GDM1 (cell line): ENCODE measurements at places on chromosomes 16 and 17.

DNA sequence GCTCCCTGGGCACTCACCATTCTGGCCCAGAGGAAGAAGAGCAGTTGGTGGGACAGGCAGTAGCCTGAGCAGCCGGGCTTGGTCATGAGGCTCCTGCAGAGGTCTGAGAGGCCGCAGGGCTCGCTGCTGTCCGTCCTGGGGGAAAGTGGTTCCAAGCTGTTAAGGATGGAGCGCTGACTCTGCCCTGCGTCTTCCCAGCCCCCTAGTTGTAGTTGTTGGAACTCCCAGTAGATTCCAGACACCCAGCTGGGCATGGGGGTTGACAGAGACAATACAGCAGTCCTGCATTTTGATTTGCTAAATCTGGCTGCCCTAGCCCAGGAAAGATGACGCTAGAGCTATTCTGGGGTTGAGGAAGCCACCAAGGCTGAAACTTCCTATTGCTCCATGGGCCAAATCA, 7.3 kb downstream of the C16orf89 start:
- no peak for DNase-seq

GRCh38 chr16:52548261-52549010, 1.5 kb upstream of the TOX3 start:
- no peak for DNase-seq

DNA sequence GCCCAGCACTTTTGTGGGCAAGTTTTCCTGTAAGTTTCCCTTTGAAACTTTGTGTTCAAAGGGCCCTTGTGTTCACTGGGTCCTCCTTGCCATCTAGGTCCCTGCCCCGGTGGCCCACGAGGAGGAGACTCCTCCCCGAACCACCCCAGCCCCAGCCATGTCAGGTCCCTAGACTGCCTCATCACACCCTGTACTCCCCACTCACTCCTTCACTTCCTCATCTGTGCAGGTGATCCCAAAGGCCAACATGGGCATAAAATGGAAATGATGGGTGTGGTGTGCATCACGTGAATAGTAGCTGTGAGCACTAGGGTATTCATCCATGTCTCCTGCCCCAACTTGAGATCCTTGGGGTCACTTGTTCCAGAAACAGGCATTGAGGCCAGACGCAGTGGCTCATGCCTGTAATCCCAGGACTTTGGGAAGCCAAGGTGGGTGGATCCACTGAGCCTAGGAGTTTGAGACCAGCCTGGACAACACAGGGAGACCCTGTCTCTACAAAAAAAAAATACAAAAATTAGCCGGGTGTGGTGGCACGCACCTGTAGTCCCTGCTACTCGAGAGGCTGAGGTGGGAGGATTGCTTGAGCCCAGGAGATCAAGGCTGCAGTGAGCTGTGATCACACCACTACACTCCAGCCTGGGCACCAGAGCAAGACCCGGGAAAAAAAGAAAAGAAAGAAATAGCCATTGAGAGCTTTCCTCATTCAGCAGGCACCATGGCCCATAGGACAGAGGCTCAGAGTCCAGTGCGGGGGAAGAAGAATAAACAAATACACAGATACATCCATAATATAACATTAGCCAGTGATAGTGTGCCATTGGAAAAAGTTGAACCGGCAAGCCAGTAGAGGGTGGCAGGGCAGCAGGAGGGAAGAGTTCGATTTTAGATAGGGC, 74.5 kb downstream of the KATNIP start:
- no peak for DNase-seq

GRCh38 chr17:63262751-63263476, 183.2 kb downstream of the CYB561 start:
- DNase-seq = no peak

DNA sequence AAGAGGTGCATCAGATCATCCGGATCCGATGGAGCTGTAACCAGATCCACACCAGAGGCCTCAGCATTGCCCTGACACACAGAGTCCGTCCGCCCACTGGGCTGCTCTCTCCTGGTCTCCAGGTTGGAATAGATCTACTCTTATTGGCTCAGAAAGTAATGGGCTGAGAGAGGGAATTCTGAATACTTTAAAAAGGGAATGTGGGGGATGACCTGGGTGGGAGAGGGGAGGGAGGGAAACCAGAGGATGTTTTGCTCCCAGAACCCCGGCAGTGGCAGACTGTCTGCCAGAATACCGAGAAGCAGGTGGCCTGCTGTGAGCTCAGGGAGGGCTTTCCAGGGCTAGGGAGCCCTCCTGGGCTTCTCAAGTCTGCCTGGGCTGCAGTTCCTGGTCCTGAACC, 126.5 kb downstream of the ENGASE start:
- DNase-seq = no peak

DNA sequence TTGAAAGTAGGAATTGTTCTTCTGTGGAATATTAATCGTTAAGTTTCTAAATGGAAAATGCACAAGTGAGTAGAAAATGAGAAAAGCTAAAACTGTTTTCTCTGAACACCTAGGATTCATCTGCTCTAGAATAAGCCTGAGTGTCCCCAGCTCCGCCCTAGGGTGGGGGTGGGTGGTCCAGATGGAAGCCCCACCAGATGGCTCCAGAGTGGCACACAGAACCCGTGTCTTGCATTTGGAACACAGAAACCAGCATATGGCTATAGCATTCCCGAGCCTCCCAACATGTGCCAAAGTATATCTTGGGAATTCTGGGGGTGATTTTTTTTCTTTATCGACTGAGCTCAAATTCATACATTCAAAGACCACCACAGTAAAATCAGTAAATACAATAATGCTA, 517.7 kb upstream of the PSMD7 start:
- no peak for DNase-seq

GRCh38 chr16:61791464-61791863, 244.8 kb downstream of the CDH8 start:
- DNase-seq = no peak

GRCh38 chr16:84751241-84751640, 51.4 kb downstream of the USP10 start:
- DNase-seq = no peak

- no peak for DNase-seq
Observed at GRCh38 chr16:80938879-80939260, 67.8 kb downstream of the CMC2 start.

- DNase-seq = no peak
Observed at GRCh38 chr17:30334421-30334820, 564 bp upstream of the TMIGD1 start.

DNA sequence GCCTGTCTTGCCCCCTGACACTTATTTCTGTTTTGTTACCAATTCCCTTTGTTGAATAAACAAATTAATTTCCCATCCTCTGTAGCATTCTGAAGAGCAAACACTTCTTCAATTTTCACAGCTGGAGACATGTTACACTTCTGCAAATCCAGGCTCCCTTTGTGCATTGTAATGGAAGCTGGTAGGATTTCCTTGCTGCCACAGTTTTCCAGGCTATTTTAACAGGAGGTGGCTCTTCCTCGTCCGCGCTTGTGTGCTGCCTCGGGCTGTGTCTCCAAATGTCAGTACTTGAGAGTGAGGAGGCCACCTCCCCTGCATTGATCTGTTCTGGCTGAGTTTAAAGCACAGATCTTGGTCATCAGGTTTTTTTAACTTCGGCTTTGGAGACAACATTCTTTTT, 40.0 kb downstream of the SOST start:
- DNase-seq = no peak

DNA sequence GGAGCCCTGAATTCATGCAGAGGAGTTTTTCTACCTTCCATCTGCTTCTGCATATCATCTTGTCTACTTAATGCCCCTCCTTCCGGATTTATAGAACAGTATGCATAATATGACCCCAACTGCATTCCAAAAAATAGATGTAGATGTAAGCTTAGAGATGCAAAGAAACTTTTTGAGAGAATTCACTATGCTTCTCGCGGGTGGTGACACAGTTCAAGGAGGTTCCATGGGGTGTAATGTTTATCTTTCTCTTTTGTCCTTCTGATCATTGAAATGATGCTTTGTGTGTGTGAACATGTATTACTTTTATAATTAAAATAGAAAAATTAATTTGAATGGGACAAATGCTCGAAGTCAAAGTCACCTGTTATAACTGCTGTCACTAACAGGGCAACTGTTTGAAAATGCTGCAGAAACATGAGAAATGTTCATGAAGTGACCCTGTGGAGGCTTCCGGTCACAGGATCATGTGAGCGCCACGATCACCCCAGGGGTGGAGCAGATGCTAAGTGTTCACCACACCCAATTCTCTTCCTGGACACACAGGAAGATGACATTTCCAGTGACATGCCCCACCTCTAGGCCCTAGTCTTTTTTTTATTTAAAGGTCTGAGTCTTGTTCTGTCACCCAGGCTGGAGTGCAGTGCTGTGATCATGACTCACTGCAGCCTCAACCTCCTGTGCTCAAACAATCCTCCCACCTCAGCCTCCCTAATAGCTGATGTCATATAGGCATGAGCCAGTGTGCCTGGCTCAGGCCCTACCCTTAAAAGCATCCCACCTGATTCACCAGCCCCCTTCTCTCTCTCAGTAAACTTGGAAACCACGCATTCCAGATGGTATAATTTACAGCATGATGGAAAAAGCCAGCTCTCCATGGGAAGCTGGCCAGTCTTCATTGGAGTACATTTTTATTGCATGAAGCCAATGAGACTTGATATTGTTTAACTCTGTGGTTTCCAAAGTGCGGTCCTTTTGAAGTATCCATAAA, 21.0 kb upstream of the AGRP start:
- no peak for DNase-seq

DNA sequence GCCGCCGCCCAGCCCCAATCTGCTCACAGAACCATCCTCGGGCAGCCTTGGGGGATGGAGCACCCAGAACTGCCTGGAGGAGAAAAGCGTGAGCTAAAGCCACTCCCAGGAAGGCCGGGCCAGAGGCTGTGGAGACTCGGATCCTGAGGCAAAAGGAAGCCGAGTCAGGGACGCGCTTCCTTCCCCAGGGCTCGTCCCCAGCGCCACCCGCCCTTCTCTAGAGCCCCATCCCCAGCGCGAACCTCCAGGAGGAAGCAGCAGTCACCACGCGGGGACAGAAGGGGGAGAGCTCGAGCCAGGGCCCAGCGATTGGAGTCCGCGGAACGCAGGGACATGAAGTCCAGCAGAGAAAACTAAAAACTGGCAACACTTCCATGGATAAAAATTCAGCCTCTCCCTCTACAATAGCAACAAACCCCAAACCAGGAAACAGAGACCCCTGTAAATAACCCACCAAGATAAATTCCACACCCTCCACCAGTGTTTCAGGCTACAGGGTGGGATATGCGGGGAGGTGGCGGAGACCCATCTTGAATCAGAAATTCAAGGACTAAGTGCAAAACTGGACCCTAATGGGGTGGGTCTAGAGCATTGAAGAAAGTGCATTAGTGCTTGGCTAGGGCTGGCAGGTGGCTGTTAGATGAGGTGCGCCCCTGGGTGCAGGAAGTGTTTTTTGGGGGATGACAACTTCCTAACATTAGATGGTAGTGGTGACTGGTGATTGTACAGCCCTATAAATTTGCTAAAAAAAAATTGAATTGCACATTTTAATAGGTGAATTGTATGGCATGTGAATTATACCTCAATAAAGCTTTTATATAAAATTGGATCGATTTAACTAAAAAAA, 116.1 kb upstream of the METRNL start:
- no peak for DNase-seq

GRCh38 chr17:52233632-52234031, 75.1 kb upstream of the CA10 start:
- no peak for DNase-seq

- no peak for DNase-seq
Observed at GRCh38 chr17:57337390-57337789, 81.1 kb downstream of the MSI2 start.

GRCh38 chr17:57603546-57603945, 141.6 kb downstream of the CCDC182 start:
- no peak for DNase-seq

GRCh38 chr17:40017422-40018080, 2.3 kb downstream of the CSF3 start:
- no peak for DNase-seq

- DNase-seq = no peak
Observed at GRCh38 chr17:69714669-69715068, 300.2 kb downstream of the MAP2K6 start.

DNA sequence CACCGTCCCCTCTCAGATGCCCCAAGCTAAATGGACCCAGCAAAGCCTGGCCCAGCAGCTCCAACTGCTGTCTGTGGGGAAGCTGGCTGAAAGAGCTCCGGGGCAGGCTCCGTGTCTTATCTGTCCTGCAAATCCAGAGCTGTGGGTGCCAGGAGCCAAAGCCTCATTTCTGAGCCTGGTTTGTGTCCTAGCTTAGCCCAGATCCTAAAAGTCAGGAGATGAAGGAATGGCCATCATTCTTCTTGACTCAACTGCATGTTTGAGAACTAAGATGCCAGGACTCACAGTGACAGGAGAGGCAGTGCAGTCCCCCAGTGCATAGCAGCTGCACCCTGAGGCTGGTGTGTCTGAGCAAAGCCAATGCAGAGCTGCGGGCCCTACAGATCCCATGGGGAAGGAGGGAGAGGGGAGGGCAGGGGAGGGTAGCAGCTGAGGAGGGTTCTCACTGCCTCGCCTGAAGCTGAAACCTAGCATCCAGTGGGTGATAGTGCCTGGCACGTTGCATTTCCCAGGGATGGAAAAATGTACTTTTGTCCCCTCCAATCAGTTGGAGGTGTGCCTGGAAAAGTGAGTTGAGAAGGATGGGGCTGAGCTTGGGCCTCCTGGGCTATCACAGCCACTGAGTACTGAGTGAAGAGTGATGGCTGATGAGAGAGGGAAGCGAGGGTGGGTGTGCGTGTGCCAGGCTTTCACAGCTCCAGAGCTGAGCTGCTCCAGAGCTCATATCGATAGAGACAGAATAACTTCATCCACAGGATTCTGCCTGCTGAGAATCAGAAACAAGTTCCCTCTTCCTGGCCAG, 24.5 kb upstream of the CD300E start:
- DNase-seq = no peak

DNA sequence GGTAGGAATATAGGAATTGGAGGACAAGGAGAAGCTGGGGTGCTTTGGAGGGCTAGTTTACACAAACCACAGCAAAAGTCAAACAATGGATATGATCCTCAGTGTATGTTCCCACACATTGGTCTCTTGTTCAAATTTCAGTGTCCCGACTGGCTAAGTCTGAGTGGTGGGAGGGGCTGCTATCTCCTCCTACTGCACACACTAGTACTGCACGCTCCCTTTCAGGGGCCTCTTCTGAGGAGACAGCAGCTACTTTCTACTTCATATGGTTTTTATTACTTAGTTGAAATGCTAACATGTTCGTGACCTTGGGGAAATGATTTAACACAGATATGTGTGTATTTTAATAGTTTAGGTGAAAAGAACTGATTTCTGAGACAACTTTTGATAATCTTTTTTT, 18.8 kb upstream of the KRT10 start:
- no peak for DNase-seq

DNA sequence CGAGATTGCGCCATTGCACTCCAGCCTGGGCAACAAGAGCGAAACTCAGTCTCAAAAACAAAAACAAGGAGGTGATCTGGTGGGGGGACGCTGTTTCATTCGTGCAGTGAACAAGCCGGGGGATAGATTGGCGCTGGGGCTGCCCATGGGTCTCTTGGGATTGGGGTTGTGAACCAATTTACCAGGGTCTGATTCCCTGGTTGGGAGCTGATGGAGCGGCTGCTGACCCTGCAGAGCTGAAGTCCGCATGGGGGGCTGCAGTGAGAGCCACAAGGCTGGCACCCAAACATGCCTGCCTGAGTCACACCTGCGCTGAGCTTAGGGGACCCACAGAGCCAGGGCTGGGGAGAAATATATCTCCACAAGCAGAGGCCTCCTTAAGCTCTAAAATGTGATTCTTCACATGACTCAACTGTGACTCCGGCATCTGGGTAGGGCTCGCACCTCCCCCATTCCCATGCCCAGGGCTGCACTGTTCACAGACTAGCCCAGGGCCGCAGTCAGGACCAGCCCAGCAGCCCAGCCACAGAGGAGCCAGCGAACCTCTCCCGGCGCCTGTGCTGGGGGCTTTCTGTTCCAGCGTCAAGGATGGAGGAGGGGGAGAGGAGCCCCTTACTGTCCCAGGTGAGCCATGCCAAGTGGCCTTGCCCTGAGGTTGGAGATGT, 5.0 kb downstream of the TSPAN10 start:
- no peak for DNase-seq
